Mucosa of gallbladder (tissue), 1 donor: ENCODE measurements at places on chromosomes 11 and 22. TPM values are rescaled to one million over a fixed set of nuclear protein-coding genes. Genes with fewer than 3 reads are reported as not detected.

DNA sequence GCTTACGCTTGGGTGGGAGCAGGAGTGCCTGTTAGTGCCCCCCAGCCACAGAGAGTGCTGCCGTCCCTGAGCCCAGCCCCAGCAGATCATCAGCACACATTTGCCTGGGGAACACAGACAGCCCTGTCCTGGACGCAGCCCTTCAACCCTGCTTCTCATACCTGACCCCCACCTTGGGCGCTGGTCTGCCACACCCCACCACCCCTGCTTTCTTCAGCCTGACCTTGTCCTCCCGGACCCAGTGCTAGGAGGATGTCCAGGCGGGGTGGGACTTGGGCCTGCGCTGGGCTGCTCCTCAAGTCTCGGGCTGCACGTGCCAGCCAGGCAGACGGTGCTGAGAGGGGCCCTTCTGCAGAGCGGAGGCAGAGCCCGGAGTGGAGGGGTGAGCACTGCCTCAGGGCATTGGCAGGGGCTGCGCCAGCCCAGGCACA is 119.2 kb downstream of the KCNQ1OT1 start:
- no peak for DNase-seq

GRCh38 chr11:92681586-92681985 is 287.9 kb upstream of the MTNR1B start:
- DNase-seq: no peak

DNA sequence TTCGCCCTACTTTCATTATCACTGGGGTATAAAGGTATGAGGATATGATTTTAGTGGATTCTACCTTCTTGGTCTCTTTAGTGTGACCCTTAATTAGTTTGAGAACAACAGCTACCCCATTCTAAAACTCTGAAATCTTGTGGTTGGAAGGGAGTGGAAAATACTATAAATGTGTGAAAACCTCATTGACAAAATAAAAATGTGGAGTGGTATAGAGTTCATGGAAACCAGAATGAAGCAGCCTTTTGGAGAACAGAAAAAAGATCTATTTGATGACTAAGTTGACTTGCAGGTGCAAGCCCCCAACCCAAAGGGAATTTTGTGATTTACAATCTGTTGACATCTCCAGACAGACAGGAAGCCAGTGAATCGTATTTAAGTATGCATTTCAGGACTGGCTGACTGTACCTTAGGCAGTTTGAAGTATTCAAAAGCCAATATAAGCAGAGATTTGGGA is 75.8 kb downstream of the GAS2 start:
- DNase-seq: no peak

DNA sequence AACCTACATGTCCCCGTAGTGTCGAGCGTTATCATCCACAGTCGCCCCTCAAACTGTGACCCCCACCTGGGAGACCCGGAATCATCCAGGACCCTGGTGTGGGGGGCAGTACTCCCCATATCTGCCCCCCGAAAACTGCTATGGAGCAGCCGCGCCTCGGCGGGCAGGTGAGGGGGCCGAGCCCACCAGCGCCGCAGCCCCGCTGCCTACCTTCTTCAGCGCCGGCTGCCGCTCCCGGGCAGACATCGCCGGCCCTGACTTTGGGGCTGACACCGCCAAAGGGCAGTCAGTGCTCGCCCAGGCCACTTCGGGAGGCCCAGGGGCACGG is 825 bp downstream of the ARHGAP20 start:
- no peak for DNase-seq

DNA sequence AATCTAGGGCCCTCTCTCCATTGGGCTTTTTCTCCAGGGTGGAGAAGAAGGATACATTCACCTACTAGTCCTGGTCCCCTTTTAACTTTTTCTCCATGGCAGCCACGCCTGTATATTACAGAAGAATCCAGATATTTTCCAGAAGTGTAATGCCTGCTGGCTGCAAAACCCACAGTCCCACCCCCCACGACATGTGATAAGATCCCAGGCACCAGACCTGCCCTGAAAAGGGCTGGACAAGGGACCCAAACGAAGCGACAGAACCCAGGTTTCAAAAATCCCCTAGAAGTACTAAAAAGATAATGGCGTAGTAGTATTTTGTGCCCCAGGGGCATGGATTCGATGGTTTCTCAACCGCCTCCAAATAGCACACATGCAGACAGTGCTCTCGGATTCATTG is 2.8 kb downstream of the WT1 start:
- no peak for DNase-seq

DNA sequence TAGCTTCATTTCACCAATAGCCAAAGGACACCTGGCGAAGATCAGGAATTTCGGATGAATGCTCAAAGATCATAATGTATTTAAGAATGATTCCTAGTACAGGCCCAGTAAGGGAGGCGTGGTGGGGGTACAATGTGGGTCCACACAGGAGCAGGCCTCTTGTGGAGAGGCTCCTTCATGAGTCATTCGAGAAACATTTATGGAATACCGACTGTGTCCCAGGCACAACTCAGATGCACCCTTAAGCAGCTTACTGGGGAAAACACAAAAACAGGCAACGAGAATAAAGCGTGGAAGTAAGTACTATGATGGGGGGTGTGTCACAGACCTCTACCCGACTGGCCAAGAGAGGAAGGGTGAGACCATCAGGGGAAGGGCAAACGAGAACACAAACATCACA is 44.5 kb downstream of the SMCO4 start:
- DNase-seq: no peak

DNA sequence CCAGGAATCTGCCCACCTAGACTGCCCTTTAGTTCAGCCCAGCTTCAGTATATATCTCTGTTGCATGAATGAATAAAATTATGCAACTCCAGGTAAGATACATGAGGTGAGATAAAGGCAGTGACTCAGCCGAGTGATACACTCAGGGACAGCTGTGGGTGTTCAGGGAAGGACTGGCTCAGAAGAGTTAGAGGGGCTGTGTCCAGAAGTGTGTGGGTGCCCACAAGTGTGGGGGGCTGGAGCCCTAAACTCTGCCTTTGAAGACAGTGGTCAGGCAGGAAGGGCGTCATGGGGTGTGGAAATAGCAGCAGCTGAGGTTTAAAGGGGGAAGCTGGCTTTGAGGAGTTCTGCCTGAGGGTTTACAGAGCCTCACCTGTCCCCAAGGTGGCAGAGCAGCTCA is 8.3 kb downstream of the FTH1 start:
- no peak for DNase-seq

GRCh38 chr11:7903940-7904339 is 27.1 kb downstream of the OR10A6 start:
- no peak for DNase-seq

- no peak for DNase-seq
Measured at GRCh38 chr22:35835267-35835997, 117.8 kb downstream of the APOL5 start.

DNA sequence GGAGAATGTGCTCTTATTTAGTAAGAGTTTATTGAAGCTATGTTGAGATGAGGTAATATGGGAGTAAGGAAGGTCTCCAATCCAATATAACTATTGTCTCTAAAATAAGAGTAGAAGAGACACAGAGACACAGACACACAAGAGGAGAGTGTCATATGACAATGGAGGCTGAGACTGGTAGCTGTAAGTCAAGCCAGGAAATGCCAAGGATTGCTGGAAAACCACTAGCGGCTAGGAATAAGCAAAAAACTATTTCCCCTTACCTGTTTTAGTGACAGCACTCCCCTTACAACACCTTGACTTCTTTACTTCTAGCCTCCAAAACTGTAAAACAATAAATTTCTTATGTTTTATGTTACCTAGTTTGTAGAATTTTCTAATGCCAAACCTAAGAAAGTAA is 1652.8 kb downstream of the LRRC4C start:
- DNase-seq: no peak

DNA sequence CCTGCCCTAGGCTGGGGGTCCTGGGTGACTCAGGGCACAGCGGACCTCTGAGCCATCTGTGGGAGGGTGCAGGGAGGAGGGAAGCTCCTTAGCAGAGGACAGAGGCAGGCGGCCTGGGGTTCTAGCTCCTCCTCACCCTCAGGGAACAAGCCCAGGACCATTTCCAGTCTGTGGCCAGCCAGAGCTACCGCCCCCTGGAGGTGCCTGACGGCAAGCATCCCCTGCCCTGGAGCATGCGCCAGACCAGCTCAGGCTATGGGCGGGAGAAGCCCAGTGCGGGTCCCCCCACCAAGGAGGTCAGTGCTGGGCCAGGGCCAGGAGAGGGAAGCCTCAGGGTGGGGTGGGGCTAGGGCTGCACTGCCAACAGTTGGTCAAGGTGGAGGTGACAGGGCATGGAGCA is 26.0 kb upstream of the LRRC10B start:
- DNase-seq: no peak

DNA sequence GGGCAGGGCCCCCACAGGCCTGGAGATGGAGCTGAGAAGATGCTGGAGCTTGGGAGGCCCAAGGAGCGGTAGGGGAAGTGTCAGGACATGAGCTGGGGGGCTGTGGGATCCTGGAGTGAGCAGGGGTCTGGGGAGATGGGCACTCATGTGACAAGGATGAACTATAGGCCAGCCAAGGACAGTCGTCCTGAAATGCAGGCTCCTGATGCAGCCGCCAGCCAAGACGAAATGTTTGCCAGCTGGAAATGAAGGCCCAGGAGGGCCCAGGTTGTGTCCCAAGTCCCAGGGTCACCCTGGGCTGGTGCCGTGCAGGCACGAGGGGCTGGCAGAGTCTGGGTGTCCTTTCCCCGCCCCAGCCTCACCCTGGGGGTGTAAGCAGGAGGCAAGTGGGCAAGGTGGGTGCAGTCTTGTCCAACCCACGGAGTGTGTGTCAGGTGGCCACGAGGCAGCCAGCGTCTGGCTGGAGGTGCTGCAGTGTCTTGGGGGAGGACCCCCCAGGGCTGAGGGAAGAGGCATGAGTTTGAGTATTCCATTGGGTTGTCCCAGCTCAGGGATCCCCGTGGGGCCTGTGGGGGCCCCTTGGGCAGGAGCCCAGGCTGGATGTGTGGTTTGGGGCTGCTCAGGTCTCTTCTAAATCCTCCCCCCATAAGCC is 21.4 kb downstream of the MRGPRG start:
- DNase-seq: no peak

GRCh38 chr11:58617976-58618557 is 4.4 kb upstream of the CNTF start:
- no peak for DNase-seq

GRCh38 chr22:50296658-50297490 is 10.6 kb downstream of the PLXNB2 start:
- no peak for DNase-seq

DNA sequence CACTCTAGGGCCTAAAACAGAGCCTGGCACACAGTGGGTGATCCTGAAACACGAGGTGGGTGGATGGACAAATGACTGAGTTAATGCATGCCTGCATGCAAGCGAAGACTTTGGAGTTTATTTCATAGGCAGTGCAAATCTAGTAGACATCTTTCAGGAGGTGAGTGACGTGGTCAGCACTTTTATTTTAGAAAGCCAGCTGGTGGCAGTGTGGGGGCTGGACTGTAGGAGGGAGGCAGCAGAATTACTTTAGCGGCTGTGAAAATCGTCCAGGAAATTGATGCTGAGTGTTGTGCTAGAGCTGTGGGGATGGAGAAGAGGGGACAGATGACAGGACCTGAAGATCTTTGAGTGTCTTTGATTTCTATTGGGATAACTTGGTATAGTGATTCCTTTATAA is 47.1 kb downstream of the BMAL1 start:
- DNase-seq: no peak

GRCh38 chr11:23232652-23233051 is 372.4 kb upstream of the CCDC179 start:
- DNase-seq: no peak

DNA sequence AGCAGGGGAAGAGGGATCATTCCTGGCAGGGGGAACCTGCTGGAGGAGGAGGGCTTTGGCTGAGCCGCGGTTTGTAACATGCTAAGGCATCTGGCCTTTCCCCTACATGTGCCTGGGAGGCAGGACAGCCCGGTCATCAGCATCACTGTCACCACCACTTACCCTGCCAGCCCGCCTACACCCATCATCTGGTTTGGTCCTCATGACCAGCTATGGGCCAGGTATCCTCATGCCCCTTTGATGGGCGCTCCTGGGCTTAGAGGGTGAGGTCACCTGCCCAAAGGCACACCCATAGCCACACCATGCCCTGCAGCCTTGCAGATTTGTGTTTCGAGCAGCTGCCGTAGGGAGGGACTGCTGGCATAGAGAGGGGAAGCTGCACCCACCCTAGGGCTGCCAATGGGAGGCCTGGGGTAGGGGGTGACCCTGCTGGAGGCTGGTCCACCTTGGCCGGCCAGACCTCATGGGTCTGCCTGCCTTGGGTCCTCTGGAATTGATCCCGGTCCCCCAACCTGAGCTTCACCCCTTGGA is 2.6 kb downstream of the MRGPRF start:
- no peak for DNase-seq

DNA sequence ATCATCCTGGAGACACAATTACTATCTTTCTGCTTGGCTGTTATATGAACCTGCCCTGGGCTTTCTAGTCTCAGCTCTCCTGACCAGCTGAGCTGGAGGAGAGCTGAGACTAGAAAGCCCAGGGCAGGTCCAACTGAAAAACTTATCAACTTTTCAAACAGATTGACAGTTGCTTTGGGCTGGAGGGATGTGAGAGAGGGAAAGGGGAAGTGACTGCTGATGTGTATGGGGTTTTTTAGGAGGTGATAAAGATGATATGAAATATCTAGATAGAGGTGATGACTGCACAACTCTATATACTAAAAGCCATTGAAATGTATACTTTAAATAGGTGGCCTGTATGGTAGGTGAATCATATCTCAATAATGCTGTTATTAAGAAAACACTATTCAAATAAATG is 60.2 kb upstream of the CHRM4 start:
- no peak for DNase-seq

GRCh38 chr11:91293119-91293518 is 931.5 kb upstream of the FAT3 start:
- DNase-seq: no peak

DNA sequence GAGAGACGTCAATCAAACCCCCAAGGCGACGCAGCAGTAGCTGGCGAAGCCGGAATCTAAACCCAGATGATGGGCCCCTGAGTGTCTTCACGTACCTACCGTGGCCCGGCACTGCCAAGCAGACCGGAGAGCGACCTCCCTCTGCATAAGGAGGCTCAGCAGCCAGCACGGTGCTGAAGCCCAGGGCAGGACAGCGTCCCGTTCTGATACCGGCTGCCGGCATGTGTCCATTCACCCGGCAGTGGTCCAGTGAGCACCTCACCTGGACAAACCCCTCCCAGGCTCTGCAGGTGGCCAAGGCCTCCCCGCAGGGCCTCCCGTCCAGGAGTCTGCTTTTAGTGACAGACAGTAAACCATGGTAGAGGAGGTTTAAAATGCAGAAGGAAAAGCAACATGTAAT is 142.0 kb downstream of the BRD1 start:
- no peak for DNase-seq

LRRC56 gene
- total RNA-seq: 9.4 TPM

PNPLA3 gene
- 11.4 TPM for total RNA-seq

OR51I1 gene
- 0.23 TPM for total RNA-seq

MS4A5 gene
- not detected for total RNA-seq

SAA1 gene
- 19.3 TPM for total RNA-seq

CCDC73 gene
- not detected for total RNA-seq

CADM1 gene
- total RNA-seq: 20.3 TPM

ARHGAP20 gene
- 2.7 TPM for total RNA-seq
